Activated naive CD8-positive, alpha-beta T cell treated with anti-CD3 and anti-CD28 coated beads, Interleukin-2, amount 50 U/mL, for 16 hours (primary cell): ENCODE measurements at places on chromosomes 1 and 21.

GRCh38 chr1:27705545-27705944 is 20.2 kb upstream of the FAM76A start:
- DNase-seq: no peak

GRCh38 chr1:83026745-83027144 is 972.2 kb downstream of the TTLL7 start:
- no peak for DNase-seq

GRCh38 chr1:160837558-160838205 is 25.0 kb downstream of the CD244 start:
- DNase-seq: peak; percentile 55

DNA sequence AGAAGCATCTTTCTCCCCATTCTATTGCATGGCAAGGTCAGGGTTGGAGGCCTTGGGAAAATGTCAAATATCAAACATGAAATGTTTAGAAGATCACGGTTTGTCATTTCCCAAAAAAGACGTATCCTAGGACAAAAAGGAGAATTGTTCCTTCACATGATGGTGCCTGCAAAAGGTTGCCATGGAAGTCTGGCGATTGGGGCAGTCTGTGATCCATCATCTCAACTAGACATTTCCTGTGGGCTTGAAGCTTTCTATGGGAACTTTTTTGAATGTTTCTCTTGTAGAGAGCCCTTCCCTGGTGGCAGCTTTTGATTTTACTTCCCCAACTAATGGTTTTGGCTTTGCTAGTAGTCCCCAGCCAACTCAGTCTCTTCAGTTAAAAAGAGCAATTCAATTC is 106.3 kb downstream of the TGFB2 start:
- DNase-seq: no peak

- no peak for DNase-seq
Measured at GRCh38 chr1:32861904-32862695, 8.6 kb downstream of the FNDC5 start.

DNA sequence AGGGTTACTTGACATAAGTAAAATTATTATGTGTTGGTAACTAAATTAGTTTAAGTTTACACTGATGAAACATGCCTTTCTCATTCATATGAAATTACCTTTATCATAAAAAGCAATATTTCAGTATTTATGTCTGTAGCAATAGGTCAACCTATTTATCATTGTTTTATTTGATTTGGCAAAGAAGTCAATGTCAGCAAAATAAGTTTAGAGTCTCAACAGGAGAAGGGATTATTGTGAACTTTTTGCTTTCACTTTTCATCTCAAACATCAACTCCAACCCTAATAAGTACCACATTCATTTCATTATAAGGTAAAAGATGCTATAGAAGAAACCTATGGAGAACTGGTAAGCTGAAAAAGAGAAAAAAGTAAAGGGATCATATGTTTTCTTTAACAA is 1015.4 kb upstream of the ADGRL4 start:
- DNase-seq: no peak

- no peak for DNase-seq
Measured at GRCh38 chr1:19517017-19517416, 31.7 kb upstream of the CAPZB start.

GRCh38 chr1:23577056-23578004 is 18.0 kb upstream of the ID3 start:
- DNase-seq: peak; percentile 28

DNA sequence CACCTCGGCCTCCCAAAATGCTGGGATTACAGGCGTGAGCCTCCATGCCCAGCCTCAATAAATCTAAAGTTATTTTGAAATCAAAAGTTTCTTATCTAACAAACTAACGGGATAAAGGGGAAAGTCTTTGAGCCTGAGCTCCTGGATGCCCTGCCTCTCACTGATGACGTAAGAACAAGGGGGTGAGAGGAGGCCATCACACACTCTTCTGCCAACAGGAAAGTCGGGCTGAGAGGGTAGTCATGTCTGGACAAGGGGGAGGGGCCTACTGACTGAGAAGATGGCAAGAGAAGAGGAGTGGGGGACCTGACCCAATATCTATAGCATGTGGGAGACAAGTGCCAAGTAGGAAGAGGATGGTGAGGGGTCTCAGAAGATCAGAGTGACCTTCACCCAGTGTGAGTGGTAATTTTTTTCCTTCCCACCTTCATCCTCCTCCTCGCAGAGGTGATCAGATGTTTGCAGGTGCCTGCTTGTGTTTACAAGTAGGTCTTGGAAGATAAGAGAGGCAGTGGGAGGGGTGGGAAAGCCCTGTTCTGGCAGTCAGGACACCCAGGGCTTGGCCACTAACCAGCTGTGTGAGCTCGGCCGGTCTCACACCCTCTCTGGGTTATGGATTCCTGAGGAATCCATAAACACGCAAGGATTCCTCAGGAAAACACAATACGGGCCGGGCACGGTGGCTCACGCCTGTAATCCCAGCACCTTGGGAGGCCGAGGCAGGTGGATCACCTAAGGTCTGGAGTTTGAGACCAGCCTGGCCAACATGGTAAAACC is 9.6 kb downstream of the UQCRHL start:
- no peak for DNase-seq

GRCh38 chr1:180273066-180273465 is 43.0 kb downstream of the LHX4 start:
- no peak for DNase-seq

DNA sequence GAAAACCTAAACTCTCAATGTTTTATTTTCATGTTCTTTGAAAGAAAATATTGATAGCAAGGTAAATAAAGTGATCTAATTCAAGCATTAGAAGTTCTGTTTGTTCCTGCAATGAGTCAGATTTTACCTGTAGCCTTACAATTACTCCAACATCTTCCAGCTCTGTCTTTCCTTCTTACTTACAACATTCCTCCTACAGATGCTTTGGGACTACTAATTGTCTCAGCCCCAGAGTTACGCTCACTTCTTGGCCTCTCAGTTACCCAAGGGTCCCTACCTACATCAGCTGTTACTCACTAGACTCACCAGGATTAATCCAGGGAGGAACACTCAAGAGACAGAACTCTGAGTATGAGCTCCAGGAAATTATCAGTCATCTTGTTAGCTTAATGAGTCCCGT is 26.4 kb downstream of the OR14A16 start:
- no peak for DNase-seq

- no peak for DNase-seq
Measured at GRCh38 chr1:150150133-150151021, 661 bp downstream of the PLEKHO1 start.

DNA sequence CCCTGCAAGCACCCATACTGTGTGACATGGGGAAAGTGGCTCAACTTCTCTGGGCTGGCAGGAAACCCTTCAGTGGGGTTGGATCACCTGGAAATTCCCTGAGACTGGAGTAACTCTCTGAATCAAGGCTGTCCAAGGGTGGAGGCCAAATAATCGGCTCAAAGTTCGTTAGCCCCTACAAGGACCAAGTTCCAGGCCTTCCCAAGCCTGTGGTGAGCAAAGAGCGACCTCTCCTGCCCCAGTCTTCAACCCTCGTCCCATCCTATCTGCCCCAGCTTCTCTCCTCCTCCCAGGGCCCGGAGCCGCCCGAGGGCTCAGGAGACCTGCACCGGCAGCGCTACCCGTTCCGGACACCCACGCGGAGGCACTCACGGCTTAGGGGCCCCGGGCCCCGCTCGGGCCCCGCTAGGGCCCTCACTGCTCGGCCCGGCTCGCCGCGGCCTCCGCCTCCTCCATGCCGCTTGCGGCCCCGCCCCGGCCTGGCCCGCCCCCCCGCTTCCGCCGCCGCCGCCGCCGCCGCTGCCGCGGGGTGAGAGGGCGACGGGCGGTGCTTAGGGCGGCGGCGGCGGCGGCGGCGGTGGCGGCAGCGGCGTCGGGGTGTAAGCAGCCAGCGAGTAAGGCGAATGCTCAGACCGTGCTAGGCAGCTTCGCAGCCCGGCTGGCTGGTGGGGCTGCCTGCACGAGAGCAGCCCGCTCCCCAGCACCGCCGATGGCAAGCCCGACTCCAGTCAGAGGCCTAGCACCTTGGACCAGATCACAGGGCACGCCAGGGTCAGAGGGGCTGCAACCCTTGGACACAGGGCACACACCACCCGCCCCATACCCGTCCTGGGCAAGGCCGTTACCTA is at the start of gene POMGNT1:
POMGNT1 (minus strand) TSS at position 471 of the 848 bp plus-strand sequence. CDS start 613 bp downstream, outside the sequence.
- DNase-seq: peak; percentile 58

- no peak for DNase-seq
Measured at GRCh38 chr1:216721062-216721461, 2.2 kb downstream of the ESRRG start.

DNA sequence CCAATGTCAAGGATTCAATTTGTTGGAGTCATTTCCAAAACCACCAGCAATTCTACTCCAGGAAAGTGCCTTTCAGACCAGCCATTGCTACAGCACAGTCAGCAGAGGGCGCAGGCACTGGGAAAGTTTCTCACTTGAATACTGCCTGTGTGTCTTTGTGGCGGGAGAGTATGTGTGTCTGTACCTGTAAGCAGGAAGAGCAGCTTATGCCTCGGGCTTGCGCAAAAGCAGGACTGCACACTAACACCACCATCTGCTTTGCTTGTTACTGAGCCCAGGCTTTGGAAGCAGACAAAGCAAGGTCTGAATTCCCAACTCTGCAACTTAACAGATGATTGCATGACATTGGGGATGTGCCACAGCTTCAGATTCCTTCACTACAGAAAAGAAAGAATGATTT is 7.0 kb upstream of the CTSE start:
- peak; percentile 30 for DNase-seq

DNA sequence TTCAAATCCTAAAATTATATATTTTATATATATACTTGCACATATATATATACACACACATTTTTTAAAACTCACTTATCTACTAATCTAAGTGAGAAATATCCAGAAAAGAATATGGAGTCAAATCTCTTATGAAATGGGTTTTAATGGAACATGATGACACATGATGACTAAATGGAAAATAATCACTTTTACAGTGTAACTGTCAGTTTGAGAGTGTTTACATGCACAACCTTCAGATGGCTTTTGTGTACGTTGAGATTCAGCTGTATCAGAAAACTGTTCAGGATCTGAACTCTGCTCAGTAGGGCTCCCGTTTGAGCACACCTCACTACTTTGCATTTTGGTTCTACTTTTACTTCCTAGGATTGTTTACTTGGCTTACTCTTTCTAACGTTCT is 189.8 kb downstream of the DNAH14 start:
- DNase-seq: no peak

DNA sequence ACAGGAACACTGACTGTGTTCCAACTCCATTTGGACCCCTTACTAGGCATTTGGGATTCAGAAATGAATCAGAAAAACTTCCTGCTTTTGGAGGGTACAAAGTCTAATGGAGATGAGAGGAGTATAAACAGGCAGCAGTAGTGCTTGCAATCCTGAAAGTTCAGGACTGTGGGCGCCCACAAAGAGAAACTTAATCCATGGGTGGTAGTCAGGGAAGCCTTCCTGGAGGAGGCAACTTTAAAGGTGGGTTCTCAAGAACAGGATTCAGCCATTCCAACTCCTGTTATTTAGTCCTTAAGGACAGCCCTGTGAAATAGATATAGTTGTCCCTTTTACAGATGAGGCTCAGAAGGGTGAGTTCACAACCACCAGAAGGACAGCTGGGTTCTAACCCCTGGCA is 2.0 kb upstream of the LDLRAP1 start:
- DNase-seq: no peak

DNA sequence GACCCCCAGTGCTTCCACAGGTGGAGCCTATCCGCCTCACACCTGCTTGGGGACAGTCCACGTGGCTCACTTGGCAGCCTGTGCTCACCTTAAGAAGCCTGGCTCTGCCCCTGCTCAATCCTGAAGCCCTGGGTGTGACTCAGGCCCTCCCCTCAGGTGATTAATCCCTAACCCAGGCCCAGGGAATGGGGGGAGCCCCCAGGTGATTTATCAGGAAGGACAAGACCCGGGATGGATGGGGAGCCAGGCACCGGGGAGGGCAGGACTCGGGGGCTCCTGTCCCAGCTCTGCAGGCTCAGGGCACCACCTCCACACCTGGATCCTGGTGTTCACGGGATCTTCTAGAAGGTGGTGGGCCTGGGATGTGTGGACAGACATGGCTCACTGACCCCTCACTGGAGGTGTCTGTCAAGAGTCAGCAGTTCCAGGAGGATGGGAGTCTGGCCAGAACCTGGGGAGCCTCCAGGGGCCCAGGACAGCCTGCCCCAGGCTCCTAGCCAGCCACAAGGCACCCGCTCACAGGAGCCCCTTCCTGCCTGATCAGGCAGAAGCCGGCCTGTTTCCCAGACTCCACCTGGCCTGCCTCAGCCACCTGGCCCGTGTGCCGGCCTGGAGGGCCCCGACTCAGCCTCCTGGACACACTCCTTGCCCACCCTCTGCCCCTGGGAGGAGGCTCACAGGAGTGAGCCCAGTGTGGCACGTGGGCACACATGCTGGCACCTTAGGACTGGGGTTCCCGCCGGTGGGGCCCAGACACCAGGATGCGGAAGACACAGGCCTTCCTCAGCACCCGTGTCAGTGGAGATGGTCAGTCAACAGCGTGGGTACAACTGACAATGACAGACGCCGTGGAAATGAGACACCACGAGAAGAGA is 38.6 kb upstream of the COL6A1 start:
- no peak for DNase-seq

GRCh38 chr1:52970149-52970548 is 43.1 kb downstream of the SCP2 start:
- no peak for DNase-seq

GRCh38 chr1:67735806-67736627 is 51.0 kb downstream of the GADD45A start:
- no peak for DNase-seq

DNA sequence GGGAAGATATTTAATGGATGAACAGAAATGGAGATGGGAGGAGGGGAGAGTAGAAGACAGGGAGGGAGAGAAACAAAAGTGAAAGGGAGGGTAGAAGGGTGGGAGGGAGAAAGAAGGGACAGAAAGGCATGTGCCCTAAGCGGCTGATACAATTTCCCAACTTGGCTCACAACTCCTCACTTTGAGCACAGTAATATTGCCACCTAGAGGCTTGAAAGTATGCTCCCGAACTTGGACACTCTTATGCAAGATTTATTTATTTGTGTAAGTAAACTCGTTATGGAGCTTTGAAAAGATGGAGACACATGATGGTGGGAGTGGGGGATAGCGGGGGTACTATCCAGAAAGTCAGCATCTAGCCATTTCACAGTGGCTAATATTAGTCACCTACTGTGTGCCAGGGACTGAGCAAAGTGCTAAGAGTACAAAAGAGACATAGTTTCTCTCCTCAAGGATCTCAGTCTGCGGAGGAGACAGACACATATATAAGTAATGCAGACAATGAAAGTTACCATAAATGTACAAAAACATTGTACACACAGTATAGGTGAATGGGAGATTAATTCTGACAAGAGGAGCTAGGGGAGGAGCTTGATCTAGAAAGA is 189.7 kb downstream of the SEC16B start:
- DNase-seq: no peak

DNA sequence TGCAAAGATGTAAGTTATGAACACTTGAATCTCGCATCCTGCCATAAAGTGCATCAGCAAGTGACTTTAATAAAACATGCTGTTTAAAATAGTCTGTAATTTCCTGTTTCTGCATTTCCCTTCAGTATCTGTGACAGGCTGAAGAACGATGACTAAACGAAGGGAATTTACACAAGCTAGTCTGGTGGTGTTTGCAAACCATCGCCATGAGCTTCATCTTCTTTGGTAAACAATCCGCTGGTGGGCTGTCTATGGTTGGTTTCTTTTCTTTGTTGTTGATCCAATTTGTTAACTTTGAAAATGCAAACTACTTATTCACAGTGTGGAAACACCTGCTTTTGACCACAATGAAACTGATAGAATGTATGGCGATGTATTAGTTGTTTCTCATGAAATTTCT is 13.9 kb downstream of the SERTAD4 start:
- DNase-seq: no peak
